Left ventricle myocardium inferior (tissue), 1 donor: ENCODE measurements at places on chromosomes 13 and 19. TPM values are rescaled to one million over a fixed set of nuclear protein-coding genes. Genes with fewer than 3 reads are reported as not detected.

GRCh38 chr13:102097708-102098107, 304.1 kb downstream of the FGF14 start:
- no peak for DNase-seq

DNA sequence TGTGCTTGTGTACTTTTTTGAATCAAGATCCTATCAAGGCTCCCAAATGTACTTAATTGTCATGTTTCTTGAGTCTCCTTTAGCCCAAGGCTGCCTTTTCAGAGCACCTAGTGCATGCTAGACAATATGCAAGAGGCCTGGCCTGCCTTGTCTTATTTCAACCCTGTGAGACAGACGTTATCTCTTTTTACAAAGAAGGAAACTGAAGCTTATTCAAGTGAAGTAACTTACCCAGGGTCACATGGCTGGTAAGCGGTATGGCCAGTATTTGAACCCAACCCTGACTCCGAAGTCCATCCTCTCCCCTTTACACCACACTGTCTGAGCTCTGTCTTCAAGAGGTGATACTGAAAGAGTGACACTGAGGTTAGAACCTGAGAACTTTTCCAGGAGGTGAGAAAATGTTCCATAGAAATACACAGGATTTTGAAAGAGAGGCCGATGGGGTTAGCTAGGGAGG, 505.1 kb downstream of the FOXO1 start:
- no peak for DNase-seq

- DNase-seq = no peak
Measured at GRCh38 chr13:25783601-25784024, 268.2 kb downstream of the SHISA2 start.

GRCh38 chr13:91406619-91407018, 8.2 kb downstream of the GPC5 start:
- no peak for DNase-seq

GRCh38 chr13:42876887-42877545, 95.6 kb downstream of the FAM216B start:
- DNase-seq = no peak

- DNase-seq = no peak
Measured at GRCh38 chr19:49855676-49856573, 5.0 kb downstream of the PTOV1 start.

DNA sequence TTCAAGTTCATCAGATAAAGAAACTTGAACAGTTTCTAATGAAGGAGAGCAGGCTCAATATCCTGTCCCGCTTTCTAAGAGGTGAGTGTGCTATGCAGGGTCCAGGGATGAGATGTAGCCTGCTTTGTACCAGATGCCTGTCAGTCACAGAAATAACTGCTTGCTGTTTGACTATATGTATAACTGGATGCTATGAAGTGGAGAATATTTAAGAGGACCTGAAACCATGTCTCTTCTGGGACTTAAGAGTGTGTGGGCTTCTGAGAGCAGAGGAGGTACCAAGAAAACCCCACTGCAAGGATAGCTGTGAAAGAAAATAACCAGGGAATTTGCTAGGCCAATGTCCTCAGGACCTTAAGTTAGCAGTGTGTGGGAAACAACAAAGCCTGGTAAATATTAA, 246.3 kb upstream of the RFC3 start:
- DNase-seq = no peak

DNA sequence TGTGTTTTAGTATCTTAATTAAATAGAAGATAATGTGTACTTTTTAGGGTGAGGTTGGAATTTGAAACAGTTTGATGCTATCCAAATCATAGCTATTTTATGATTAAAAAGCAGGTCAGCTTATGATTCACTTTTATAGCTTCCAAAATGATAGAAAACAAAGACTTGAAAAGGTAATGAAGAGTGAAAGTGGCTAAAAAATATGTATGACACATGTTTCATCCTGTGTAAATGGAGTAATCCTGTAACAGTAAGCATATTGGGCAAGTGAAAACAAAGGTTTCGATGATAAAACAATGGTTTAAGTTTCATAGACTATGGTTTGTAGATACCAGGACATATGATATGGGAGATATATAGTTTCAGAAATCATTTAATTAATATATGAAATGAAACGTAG, 456.2 kb downstream of the PCDH20 start:
- DNase-seq = no peak

Gene ARHGEF7
- total RNA-seq = 35.9 TPM

Gene VSTM1
- total RNA-seq = not detected

Gene MEF2B
- 0.49 TPM for total RNA-seq

Gene KCNJ14
- total RNA-seq = 0.27 TPM

Gene SMIM44
- not detected for total RNA-seq

Gene NLRP7
- not detected for total RNA-seq

Gene PRDX2
- total RNA-seq = 700 TPM

Gene KCNC3
- total RNA-seq = 2.6 TPM

Gene COX6B2
- total RNA-seq = not detected

Gene ESD
- total RNA-seq = 98.5 TPM

Gene NAT14
- total RNA-seq = 5.2 TPM

Gene PPP1R12C
- total RNA-seq = 228 TPM
